ENCODE measurements at places on chromosomes 16 and 17.

DNA sequence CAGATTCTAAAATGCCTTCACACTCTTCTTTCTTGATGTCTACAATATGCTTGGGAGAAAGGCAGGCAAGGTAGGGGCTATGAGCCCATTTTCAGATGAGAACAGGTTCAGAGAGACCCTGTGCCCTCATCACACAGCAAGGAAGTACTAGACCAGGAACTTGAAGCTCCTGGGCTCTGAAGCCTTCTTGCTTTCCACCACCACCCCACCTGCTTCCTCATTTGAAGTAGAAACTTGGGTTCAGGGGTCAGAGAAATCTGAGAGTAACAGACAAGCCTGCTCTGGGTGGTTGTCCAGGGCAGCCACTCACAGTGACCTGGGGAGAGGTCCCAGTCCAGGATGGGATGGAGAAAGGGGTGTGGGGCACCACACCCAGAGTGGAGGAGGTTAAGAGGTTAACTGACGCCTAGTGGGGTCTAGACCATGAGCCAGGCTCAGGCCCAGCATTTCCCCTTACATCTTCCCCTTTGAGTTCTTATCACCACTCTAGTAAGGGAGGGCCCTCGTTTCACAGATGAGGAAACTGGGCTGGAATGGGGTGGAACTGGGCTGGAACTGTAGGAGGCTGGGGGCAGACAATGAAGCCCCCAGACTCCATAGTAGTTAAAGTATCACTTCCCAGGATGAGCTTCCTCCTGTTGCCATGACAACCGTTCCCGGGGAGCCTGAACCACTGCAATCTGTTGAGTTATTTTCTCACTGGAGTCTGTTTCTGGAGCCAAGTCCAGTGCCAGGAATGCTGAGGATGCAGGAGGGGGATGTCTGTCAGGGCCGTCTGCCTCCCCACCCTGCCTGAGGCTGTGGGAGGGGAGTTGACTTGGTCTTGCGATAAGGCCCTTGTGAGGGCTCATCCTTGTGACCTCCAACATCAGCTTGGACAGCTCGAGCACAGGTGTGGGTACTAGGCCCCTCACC lies 16.2 kb upstream of the PHF12 start:
- no peak for DNase-seq

DNA sequence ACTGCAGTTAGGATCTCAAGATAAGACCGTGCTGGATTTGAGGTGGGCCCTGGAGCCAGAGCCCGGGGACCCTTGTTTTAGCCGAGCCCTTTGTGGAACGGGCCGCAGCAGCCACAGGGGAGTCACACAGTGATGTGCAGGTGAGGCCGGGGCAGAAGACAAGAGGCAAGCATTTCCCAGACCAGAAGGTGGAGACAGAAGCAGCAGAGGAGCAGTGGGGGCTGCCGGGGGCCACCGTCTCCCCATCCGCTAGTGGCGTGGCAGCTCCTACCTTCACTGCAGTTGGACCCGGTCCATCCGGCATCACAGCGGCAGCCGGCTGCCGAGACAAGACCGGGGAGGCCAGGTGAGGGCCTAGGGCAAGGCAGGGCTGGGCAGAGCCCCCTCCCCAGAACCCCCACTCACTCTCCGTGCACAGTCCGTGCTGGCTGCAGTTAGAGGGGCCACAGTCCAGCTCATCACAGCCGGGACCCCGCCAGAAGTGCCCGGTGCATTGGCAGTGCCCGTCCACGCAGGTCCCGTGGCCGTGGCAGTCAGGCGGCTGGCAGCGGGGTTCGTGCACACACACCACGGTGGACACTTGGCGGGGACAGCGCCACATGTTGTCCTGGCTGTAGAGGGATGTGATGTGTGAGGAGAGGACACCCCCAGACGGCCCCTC lies 6.0 kb downstream of the NAGPA start:
- DNase-seq = no peak

DNA sequence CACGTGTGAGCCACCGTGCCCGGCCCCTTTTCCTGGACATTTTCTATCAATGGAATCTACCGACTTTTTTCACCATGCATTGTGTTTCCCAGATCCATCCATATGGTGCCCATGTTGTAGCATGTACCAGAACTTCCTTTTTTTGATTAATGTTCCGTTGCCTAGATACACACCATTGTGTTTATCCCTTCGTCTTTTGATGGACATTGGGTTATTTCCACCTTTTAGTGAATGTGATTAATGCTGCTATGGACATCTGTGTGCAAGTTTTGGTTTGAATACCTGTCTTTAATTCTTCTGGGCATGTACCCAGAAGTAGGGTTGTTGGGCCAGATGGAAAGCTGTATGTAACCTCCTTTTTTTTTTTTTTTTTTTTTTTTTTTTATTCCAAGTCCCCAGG lies 79.8 kb downstream of the NT5M start:
- no peak for DNase-seq

GRCh38 chr16:11613381-11614303 lies 26.9 kb upstream of the LITAF start:
- DNase-seq = no peak

DNA sequence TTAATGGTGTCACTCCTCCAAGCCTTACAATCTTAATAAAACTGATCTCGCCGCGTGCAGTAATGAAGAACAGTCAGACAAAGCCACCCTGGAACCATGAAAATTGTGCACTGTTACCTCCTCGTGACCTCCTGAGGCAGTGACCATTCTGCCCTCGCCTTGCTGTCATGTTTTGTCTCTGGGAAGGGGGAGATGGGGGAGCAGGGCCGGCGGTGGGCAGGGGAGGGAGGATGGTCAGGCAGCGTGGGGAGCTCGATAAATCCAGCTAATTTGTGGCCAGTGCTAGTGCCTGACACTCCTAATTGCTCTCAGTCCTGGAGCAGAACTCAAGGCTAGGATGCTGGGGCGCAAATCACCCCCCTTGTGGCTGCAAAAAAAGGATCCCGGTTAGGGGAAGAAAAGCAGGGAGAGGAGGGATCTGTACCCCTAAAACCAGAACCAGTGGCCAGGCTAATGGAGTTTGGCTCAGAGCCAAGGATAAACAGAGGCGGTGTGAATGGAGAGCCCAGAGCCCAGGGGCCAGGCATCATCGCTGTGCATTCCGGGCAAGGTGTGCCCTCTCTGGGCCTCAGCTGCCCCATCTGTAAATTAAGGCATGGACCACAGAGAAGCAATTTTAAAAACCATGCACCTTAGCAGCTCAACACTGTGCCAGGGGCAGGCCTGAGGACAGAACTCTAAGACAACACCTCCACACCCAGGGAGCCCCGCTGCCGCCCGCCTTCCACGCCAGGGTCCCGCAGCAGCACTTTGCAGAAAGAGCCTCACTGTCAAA lies 113.3 kb downstream of the ZNF423 start:
- DNase-seq = no peak

- no peak for DNase-seq
These were observed 93.0 kb downstream of the RAP1GAP2 start for GRCh38 chr17:2889256-2889655.

- no peak for DNase-seq
These were observed 4.1 kb downstream of the INPP5K start for GRCh38 chr17:1512351-1512750.

- DNase-seq = no peak
These were observed 41.4 kb upstream of the TEKT1 start for GRCh38 chr17:6872936-6873335.

- DNase-seq = no peak
These were observed 9.3 kb upstream of the IRX5 start for GRCh38 chr16:54921206-54921824.

GRCh38 chr17:44307387-44308186 lies 814 bp upstream of the RUNDC3A start:
- DNase-seq = no peak

DNA sequence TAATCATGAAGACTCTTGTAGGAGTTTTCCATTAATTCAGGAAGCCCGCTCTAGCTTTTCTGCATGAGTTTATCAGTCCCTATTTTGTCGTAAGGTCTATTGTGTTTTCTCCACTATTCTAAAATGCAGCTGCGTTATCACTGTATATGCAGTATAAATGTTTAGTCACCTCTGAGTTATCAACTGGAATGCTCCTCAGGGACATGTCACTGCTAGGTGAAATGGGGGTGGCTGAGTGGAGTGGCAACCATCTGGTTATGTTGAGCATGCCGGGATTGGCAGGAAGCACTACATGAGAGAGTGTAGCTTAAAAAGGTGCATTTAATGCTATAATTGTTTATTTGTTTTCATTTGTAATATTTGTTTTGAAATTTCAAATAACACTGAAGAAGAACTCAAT lies 285.2 kb upstream of the ELAC2 start:
- no peak for DNase-seq

- DNase-seq = no peak
These were observed 179.7 kb downstream of the RAB11FIP4 start for GRCh38 chr17:31570951-31571892.

- DNase-seq = no peak
These were observed 19.5 kb downstream of the ACSF3 start for GRCh38 chr16:89113152-89113547.

DNA sequence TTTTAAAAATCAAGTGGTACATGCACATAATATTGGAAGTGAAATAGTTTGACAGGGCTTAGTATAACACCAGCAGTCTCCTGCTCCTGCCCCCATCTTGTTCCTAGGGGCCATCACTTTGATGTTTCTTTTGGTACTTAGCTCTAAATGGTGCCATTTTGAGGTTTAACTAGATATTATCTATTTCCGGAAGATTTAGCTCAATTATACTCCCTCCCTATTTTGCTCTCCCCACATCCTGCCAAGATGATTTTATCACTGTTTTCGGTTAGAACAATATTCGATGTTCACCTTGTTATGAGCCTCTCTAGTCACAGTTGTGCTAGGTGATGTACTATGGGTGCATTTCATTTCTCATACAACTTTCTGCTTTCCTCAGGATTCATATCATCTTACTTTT lies 20.0 kb upstream of the SLC35G3 start:
- DNase-seq = no peak

DNA sequence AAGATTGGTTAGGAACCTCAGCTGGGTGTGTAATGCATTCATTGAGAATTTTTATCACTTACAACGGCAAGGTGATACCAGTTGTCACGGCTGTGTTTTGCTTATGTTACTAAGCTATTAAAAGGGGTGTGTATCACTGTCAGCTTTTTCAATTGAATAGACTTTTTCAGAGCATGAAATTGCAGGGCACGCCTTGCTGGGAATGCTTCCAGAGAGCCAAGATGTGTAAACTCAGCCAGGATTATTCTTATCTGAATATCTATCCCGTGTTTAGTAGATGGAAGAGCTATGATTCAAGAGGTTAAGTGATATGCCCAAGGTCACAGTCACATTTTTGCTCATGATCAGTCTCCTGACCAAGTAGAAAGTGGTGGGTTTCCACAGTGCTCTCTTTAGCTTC lies 6.6 kb upstream of the TEKT3 start:
- no peak for DNase-seq

DNA sequence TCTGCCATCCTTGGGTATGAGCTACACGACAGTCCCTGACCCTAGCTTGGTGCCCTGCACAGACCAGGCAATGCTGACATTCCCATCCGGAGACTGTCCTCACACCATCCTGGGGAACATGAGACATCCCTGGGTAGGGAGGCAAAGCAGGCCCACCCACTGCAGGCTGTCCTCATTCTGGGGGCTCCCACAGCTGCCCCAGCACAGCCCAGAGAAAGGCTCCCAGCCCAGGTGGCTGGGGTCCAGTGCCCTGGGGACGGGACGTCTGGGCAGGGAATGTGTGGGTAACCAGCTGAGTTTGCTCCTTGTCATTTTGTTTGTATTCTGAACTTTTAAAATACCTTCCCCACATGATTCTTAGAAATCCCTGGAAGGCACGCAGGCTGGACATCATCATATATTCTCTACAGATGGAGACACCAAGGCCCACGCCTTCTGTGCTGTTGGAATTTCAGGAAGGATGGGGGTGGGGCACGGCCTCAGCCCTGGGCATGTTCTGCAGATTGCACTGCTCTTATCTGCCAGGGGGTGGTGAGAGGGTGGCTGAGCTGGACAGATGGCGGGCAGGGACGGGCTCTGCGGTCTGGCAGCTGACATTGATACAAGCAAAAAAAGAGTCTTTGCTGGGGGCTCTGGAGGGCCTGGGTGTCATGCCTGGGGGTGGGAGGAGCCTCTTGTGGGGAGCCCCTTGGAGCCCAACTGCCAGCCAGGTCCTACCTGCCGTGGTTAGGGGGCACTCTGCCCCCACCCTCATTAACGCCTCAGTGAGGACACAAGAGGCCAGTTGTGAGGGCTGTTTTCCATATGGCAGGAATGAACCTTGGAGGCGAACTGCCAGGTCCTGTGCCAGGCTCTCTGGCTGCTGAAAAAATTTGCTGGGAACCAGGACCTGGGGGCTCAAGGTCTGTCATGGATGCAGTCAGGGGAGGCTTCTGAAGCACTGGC lies 28.4 kb downstream of the LRRC75A start:
- DNase-seq = no peak

- DNase-seq = no peak
These were observed 151.6 kb downstream of the ABCC12 start for GRCh38 chr16:48004141-48004695.

DNA sequence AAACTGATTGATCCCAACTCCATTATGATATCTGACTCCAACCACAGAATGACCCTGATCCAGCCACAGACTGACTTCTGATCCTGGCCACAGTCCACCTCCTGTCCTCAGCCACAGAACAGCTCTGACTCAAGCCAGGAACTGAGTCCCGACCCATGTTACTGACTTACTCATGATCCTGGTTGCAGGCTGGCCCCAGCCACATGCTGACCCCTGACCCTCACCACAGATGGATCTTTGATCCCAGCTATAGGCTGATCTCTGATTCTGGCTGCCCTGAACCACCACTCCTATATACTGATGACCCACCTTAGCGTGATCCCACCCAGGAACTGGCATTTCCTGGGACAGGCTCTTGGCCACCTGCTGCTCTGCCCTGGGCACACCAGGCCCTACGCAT lies 32.2 kb upstream of the IL21R start:
- DNase-seq = no peak

DNA sequence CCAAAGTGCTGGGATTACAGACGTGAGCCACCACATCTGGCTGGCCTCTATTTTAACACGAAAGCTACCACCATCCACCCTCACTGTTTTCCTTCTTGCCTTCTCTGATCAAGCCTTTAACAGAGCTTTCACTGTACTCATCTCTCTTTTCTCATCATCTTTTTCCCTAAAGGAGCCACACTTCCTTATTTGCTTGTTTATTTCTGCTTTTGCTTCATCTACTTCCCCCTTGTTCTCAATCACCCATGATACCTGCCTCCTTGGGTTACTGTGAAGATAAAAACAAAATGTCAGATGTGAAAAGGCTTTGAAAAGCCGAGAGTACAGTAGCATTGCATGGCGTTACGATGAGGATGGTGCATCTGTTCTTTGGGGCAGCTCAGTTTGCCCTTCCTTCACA lies 79.9 kb downstream of the ZNF18 start:
- DNase-seq = no peak

DNA sequence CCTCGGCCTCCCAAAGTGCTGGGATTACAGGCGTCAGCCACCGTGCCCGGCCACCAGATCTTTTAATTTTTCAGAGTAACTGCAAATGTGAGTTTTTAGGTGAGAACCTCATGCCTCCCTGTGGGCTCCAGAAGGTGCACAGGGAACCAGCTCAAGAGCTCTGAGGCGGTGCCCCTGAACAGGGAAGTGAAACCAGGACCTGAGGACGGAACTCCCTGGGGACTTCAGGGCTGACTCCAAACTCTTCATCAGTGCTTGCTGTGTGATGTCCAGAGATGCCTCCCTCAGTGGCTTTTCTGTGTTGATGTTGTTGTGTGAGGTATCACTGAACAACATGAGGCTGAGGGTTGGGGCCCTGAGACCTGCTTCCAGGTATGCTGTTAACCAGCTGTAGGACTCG lies 23.8 kb downstream of the SLC12A3 start:
- DNase-seq = no peak

GRCh38 chr17:42255445-42255844 lies 20.7 kb downstream of the STAT5B start:
- no peak for DNase-seq

- DNase-seq = no peak
These were observed 10.9 kb downstream of the JUP start for GRCh38 chr17:41775394-41776226.
